Sigmoid colon (tissue), 7 donors: ENCODE measurements at places on chromosomes 6 and 20.
A peak's percentile ranks its signal among the peaks of the same experiment; 100 is the strongest.

DNA sequence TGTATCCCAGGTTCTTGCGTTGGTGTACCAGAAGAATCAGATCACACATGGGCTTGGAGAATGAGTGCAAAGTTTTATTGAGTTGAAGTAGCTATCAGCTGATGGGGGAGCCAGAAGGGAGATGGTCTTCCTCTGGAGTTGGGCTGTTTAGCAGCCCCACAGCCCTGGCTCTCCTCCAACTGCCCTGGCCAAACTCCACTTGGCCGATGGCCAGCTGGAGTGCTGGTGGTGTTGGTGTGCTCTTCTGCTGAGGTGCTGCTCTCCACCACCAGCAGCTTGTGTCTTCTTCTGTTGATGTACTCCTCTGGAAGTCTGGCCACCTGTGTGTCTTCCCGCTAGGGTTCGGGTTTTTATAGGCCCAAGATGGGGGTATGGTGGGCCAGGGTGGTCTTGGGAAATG is 172.8 kb downstream of the TINAG start:
- no peak for DNase-seq

GRCh38 chr6:144246988-144247387 is 38.1 kb upstream of the UTRN start:
- DNase-seq, result no peak

- no peak for DNase-seq
Measured at GRCh38 chr6:154122195-154122925, 83.3 kb downstream of the OPRM1 start.

- no peak for DNase-seq
Measured at GRCh38 chr6:122803171-122803661, 14.2 kb downstream of the SMPDL3A start.

GRCh38 chr6:107673076-107673494 is 151.0 kb downstream of the SCML4 start:
- DNase-seq, result no peak

DNA sequence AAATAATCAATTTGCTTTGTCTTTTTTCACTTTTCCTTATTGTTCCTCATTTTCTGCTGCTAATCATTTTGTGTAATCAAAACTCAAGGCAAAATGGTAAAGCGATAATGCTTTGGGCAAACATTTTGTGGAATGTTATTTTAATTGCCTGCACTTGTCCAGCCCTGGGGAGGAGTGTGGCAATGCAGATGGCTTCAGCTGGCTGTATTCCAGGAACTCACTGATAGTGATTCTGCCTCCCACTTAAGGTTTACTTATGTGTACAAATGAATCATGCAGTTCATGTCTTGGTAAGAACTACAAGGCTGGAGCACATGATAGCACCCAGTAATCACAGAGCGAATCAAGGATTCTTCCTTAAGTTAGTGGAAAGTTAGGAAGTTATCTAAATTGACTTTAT is 107.8 kb downstream of the COL19A1 start:
- no peak for DNase-seq

DNA sequence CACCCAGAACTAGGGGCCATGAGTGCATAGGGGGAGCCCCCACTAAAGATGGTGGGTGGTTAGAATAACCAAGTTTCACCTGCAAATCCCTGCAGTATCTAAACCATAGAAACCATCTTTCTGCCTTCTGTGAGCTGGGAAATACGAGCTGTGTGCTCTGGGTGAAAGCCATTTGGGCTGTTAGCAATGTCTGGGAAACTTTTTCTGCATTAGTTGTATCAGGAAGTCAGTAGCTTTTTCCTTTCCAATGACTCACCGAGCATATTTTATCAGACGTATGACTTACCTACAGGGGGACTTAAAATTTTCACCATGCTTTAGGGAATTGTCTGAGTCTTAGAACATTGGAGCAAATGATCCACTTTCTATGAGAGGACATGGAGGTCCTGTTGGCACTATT is 584.0 kb downstream of the QKI start:
- no peak for DNase-seq

DNA sequence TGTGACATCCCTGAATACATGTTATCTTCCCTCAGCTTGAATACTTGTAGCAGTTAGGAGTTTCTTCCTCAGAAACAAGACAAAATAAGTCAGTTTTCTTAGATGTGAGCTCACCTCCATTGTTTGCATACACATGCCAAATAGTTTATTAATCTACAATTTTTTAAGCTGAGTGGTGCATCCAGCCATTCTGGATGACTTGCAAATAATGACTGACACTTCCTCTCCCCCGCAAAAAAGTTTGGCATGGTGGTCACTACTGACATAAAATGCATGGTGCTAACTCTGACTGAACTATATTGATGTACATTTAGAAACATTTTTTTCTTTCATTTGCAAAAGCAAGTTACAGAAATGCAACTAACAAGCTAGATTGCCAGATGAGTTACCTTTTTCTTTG is 55.5 kb downstream of the CYB5R4 start:
- DNase-seq, result no peak

DNA sequence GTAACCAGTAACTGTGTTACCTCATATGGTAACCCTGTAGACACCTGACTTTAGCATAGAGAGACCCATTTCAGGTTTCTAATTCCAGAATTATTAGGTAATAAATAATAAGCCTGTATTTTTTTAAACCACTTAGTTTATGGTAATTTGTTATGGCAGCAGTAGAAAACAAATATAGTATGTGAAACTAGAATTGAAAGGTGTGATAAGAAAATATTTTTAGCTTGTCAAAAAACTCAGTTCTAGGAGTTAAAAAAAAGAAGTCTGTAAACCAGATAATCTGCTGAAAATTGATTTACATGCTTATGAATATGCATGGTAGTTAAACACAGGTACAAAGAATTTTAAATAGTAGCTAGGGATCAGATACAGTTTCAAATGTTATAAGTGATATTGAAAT is 695.0 kb upstream of the GJE1 start:
- DNase-seq, result no peak

GRCh38 chr6:24856901-24857670 is 58.4 kb upstream of the ARMH2 start:
- no peak for DNase-seq

DNA sequence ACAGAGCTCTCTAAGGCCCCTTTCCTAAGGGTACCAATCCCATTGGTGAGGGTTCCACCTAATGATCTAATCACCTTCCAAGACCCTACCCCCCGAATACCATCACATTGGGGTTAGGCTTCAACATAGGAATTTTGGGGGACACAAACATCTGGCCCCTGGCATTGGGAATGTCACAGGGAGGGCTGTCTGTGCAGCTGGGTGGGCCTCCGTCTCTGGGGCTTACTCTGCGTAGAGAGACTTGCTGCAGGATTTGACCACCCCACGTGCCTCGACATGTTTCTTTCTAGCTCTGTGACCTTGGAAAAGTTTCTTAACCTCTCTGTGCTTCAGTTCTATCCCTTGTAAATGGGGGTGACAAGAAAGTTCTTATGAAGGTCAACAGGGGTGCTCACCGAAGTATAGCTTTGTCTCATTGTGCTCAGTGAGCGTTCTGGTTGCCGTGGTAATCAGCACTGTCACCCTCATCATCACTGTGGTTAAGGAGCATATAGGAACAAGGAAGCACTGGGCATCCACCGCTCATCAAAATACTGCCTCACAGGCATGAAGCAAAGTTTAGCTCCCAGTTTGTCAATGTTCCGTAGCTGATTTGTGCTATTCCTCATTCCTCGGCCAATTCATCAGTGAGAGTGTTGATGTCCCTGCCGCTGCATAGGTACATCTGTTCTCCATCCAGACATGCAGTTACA is 152.8 kb downstream of the SYCP2 start:
- peak; percentile 32 for DNase-seq

DNA sequence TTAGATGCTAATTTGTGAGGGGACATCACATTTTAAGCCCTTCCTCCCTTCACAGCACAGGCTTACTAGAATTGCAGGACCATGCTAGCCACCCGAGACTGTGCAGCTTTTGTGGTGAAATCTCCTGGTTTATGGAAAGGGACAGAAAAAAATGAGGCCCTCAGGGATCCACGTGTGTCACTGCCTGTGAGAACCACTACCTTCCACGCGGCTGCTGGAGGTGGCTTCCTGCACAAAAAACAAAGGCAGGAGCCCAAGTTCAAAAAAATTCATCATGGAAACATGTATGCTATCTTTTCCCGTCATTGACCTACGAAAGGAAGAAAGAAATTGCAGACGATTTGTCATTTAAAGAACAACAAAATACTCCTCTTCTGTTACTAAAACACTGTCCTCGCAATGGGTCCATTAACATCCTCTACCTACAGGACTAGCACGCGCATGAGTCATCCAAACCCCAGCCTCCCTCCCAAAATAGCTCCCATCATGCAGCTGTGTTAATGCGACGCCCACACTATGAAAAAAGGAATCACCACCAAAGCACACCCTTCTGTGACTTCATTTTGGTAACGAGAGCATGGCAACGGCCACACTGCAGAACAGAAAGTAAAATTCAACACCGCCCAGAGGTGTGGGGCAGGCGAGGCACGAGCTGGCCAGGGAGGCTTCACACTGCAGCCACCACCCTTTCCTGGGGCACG is 45.7 kb downstream of the RAMACL start:
- no peak for DNase-seq

DNA sequence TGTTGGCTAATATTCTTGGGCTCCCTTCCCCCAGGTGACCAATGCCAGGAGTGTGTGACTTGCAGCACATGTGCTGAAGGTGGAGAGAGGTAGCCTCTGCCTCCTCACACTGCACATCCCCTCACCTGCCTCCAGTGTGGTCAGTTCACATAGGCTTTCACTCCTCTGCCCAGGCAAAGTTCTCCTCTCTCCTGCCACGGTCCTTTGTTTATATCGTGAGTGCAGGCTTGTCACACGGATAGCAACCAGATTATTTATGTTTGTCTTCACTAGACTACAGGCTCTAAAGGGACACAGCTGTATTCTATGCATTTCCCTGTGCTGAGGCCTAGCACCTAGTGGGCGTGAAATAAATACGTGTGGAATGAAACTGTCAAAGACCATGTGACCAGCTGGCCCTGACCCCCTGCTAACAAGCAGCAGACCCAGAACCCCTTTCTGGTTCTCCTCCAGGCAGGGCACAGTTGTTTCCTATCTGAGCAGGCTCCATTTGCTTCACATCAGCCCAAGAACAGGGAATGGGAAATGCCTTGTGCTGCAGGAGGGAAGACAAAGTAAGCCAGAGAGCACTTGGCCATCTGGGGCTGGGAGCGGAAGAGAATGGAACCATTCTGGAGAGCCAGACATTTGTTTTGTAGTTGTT is 42.3 kb downstream of the UNC5CL start:
- no peak for DNase-seq

- no peak for DNase-seq
Measured at GRCh38 chr6:49225471-49225870, 237.6 kb downstream of the MMUT start.

DNA sequence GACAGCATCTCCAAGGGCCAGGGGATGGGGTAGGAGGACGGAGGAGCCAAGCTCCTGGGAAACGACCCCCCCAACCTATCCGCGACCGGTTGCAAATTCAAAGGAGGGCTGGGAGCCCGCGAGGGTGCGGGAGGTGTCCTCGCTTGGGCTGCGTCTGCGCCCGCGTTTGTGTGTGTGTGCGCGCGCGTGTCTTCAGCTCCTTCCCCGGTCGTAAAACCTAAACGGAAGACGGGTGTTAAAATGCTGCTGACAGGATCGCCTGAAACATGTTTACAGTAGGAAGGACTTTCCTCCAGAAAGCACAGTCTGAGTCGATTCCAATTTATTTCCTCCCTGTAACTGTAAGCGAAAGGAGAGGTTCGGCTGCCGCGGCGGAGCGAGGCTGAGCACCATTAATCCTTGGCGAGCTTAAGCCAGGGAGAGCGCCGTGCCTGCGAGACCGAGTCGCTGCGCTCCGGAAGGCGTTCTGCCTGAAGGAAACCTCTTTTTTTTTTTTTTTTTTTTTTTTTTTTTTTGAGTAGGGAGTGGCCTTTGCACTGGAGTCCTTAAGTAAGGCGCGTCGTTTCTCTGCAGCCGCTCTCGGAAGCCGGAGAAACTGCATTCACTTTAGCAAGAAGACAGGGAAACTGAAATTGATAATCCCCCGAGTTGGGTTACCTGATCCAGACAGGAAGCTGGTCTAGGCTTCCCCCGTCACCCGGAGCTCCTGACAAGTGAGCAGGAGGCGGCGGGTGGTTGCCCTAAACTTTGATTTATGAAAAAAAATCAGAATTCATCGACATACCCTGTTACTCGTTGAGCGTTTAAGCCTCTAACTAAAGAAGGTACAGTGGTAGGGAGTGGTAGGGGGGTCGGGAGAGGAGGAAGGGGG is 4.8 kb upstream of the SOX4 start:
- peak; percentile 80 for DNase-seq

DNA sequence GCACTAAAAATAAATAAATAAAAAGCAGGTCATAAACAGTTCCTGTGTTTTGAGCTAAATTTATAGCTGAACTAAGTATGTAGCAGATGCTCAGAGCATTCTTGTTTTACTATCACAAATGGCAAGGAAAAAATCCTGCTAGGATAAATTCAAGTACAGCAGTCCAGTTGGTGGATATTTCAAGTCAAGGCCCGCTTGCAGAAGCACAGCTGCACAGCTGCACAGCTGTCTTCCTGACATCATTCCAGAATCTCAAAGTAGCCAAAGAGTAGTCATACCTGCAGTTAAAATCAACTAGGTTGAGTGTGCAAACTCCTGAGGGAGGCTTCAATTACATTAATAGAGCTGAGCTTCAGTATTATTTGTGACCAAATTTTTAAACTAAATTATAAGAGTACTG is 297.7 kb upstream of the MANEA start:
- no peak for DNase-seq

DNA sequence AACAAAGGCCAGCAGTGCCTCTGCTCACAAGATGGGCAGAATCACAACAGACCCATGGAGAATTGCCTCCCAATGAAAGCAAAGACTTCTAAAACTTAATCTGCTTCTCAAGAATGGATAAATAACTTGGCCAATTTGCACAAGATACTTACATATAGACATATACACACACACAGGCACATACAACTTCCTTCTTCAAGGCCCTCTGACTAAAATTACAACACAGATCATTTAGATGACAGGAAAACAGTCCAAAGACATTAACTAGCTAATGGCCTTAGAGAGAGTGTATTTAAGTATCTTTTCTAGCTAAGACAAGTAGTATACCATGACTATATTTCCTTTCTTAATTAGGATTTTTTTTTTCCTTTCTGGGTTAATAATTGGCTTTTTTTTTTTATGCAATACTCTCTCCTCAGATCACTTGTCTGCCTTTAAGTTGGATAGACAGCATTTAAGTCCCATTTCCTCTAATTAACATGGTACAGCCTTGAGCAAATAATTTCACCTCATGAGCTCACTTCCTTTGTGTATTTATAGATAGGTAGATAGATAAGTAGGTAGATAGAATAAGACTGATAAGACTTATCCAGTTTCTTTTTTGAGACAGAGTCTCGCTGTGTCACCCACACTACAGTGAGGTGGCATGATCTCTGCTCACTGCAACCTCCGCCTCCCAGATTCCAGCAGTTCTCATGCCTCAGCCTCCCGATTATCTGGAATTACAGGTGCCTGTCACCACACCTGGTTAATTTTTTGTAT is 70.0 kb downstream of the NRSN1 start:
- DNase-seq, result no peak
